ENCODE measurements at places on chromosomes 7 and 10.

DNA sequence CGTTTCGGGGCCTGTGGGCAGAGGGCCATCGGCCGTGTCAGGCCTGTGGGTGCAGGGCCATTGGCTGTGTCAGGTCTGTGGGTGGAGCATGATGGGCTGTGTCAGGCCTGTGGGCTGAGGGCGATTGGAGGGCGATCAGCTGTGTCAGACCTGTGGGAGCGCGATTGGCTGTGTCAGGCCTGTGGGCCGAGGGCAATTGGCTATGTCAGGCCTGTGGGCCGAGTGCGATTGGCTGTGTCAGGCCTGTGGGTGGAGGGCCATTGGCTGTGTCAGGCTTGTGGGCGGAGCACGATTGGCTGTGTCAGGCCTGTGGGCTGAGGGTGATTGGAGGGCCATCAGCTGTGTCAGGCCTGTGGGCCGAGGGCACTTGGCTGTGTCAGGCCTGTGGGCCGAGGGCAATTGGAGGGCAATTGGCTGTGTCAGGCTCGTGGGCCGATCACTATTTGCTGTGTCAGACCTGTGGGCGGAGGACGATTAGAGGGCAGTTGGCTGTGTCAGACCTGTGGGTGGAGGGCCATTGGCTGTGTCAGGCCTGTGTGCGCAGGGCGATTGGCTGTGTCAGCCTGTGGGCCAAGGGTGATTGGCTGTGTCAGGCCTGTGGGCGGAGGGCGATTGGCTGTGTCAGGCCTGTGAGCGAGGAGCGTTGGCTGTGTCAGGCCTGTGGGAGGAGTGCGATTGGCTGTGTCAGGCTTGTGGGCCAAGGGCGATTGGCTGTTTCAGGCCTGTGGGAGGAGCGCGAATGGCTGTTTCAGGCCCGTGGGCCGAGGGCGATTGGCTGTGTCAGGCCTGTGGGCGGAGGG, 54.1 kb downstream of the DYNC2I1 start:
- DNase-seq = no peak

DNA sequence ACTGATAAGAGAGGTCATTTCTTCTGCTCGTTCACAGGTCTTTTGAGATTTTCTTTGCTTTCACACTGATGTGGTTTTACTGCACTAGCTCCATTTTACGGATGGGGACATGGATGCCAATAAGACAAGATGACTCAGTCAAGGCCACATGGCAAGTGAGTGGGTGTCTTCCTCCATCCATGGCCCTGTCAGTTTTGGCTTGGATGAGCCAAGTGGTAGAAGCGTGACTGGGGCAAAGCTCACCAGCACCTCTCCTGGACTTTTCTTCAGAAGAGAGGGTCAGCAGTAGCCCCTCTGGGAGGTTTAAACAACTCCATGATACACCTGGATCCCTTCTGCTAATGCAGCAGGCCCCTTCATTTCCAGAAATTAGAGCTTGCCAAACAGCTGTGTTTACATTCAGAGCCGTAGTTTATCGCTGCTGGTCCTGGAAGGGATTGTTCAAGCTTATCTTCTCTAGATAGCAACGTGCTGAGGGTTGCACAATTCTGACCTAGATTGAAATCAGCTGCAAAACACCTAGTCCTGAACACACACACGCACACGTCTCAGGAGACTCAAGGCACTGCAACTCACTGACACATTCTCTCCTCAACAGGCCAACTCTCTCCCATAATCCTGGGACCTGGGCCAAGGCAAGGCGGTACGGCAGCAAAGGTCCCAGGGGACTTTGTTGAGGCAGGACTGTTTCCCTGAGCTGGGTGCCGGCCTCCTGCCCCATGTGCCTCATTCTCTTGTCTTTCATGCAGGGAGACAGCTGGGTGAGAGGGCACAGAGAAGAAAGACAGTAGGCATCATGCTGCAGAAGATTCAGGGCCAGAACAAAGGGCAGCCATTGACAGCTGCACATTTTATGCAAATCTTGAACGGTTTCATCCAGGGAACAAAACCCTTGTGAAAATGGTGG, 14.2 kb upstream of the PDCD4 start:
- no peak for DNase-seq

DNA sequence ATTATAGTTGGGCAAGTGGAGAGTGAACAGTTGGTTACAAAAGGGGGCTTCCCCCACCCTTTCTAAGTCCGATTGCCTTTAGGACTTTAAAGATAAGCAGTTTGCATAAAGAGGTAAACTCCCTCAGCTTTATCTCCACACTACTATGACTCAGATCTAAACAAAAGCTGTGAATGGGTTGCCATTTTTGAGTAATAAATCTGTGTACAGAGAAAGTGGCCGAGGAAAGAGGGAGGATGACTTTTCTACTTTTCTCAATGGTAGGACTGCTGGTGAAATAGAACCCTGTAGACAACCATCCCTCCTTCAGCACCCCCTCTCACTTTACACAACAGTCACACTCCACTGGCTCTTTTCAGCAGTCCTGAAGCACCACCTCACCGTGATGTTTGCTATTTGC, 71.2 kb downstream of the DNMBP start:
- DNase-seq = peak; percentile 52

DNA sequence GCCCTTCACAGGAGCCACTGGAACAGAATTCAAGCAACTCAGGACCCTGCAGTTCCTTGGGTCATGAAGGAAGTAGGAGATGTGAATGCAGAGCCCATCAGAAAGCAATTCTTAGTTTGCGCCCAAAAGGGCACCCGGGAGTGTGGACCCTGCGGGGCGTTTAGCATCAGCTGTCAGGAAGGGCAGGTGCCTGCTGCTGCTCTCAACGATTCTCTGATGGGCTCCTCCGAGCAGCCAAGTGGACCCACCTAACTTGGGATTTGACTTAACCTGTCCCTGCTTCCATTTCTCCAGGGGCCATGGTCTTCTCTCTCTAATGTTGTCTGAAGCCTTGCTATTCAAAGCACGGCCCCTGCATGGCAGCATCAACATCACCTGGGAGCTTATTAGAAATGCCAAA, 17.1 kb downstream of the CPA5 start:
- DNase-seq = no peak

- DNase-seq = no peak
Observed at GRCh38 chr10:25465582-25466372, 291.0 kb downstream of the GPR158 start.

DNA sequence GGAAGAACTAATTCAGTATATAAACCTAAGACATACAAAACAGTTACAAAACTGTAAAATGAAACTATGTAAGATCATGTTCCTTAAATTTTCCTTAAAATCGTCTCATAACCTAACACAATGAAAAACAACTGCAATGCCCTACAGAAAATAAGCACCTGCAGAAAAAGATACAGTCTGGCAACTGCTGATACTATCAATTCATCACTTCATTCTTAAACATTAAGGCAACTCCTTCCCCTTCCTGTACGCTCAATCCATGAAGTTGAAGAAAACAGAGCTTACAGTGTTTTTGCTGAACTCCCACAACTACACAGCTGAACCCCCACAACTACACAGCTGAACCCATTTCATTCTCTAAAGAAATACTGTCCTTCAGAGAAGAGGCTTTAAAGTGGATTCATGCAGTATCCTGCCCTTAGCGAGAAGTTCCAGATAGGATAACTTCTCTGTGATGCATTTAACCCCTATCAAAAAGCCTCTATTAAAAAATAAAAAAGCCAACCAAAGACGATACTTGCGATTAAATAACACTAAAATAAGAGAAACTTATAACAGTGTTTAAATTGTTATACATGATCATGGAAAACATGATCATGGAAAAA, 50.0 kb downstream of the JMJD1C start:
- peak; percentile 36 for DNase-seq

DNA sequence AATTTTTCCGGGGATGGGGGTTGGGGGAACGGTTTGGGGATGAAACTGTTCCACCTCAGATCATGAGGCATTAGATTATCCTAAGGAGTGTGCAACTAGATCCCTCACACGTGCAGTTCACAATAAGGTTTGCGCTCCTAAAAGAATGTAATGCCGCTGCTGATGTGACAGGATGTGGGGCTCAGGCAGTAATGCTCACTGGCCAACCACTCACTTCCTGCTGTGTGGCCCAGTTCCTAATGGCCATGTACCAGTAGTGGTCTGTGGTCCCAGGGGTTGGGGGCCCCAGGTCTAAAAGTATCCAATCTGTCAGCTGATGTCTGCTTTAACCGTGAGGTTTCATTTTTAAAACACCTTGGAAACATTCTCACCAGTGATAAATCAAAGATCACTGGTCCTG, 2.2 kb downstream of the STN1 start:
- DNase-seq = peak; percentile 25

DNA sequence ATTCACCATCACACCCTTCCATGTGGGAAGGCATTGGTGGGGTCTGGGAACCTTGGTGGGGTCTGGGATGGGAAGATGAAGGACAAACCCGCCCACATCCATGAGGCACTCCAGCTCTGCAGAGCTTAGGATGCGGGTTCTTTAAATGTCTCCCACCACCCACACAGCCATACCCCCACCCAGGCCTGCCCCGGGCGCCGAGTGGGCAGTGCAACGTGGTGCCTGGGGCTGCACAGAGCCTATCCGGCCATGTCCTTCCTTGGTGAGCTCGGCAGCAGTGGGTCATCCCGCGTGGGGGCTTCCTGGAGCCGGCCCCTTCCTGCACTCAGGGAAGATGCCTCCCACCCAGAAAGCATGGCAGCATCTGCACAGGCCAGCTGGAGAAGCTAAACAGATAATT, 163.5 kb upstream of the TCERG1L start:
- no peak for DNase-seq

DNA sequence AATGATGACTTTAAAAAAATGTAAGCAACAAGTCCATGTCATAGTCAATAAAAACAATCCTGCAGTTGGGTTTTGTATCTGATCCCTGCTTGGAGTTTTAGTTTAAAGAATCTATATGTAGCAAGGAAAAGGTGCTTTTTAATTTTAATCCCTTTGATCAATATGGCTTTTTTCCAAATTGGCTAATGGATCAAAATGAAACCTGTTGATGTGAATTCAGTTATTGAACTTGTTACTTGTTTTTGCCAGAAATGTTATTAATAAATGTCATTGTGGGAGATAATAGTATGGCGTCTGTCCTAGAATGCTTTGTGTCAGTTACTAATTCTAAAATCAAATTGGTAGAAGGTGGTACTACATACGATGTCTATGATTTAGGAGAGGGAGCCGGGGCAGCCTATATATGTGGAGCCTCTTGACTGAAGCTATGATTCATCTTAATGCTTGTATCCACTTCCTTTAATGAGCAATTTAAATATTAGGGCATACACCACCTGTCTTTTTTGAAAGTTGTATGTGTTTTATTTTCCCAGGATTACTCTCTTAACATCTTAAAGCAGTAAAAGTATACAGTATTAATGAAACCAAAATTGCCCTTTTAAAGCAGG, 10.3 kb upstream of the PBLD start:
- DNase-seq = peak; percentile 44
